ENCODE measurements at places on chromosomes 5 and 9.

GRCh38 chr9:126501383-126502331 is 112.1 kb upstream of the LMX1B start:
- no peak for DNase-seq

GRCh38 chr5:86570427-86571083 is 47.2 kb upstream of the COX7C start:
- no peak for DNase-seq

- DNase-seq: no peak
Observed at GRCh38 chr9:27627188-27627564, 53.9 kb upstream of the C9orf72 start.

DNA sequence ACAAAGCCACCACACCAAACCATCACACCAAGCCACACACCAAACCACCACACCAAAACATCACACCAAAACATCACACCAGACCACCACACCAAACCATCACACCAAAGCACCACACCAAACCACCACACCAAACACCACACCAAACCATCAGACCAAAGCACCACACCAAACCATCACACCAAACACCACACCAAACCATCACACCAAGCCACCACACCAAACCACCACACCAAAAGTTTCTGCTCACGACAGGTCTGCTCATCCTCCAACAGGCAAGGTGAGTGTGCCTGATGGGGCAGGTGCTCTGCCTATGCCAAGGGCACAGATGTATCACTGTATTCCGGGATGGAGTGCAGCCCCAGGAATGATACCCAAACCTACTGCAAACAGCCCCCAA is 87.9 kb upstream of the FSTL4 start:
- DNase-seq: no peak

GRCh38 chr5:40984884-40985283 is 75.6 kb downstream of the C7 start:
- peak; percentile 78 for DNase-seq

DNA sequence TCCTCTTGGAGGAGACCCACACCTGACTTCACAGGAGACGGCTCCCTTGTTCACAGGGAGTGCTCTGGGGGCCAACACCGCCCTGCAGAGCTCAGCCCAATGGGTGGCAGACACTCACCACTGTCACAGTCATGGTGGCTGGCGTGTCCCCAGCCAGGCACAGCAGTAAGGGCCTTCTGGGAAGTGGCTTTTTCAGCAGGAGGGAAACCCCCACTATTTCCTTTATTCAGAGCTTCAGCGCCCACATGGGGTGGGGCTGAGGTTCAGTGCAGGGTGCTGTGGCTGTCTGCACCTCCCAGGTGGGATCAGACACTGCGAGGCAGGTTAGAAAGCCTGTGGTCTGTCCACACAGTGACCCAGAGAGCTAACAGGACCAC is 3.6 kb upstream of the SNAPC4 start:
- DNase-seq: no peak

GRCh38 chr5:150582241-150583109 is 58.0 kb upstream of the SYNPO start:
- DNase-seq: no peak

- peak; percentile 61 for DNase-seq
Observed at GRCh38 chr5:112779531-112779930, 41.8 kb downstream of the APC start.

- no peak for DNase-seq
Observed at GRCh38 chr5:88952996-88953643, 70.1 kb upstream of the MEF2C start.

- DNase-seq: peak; percentile 71
Observed at GRCh38 chr9:127451858-127452656, 747 bp downstream of the LRSAM1 start.

GRCh38 chr9:108708448-108708847 is 147.3 kb downstream of the ACTL7B start:
- no peak for DNase-seq

DNA sequence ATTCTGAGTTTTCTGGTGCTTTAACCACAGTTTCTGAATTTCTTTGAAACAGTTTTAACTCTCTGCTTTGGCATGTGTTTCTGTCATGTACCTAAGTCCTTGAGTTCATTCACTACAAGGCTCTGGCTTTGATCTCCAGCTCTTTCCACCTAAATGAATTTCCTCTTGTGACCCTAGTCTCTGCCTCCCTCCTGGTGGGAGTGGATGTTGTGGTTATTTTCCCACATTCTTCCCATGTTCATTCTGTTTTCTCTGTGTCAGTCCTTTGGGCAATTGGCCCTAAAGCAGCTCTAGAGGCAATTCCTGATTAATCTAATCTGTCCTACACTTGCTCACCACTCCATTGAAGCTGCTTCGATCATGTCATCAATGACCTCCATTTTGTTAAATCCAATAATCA is 28.4 kb upstream of the DPYSL3 start:
- DNase-seq: peak; percentile 23

- no peak for DNase-seq
Observed at GRCh38 chr5:124342584-124342983, 403.9 kb downstream of the ZNF608 start.

- no peak for DNase-seq
Observed at GRCh38 chr9:135455401-135456030, 24.1 kb upstream of the PPP1R26 start.

DNA sequence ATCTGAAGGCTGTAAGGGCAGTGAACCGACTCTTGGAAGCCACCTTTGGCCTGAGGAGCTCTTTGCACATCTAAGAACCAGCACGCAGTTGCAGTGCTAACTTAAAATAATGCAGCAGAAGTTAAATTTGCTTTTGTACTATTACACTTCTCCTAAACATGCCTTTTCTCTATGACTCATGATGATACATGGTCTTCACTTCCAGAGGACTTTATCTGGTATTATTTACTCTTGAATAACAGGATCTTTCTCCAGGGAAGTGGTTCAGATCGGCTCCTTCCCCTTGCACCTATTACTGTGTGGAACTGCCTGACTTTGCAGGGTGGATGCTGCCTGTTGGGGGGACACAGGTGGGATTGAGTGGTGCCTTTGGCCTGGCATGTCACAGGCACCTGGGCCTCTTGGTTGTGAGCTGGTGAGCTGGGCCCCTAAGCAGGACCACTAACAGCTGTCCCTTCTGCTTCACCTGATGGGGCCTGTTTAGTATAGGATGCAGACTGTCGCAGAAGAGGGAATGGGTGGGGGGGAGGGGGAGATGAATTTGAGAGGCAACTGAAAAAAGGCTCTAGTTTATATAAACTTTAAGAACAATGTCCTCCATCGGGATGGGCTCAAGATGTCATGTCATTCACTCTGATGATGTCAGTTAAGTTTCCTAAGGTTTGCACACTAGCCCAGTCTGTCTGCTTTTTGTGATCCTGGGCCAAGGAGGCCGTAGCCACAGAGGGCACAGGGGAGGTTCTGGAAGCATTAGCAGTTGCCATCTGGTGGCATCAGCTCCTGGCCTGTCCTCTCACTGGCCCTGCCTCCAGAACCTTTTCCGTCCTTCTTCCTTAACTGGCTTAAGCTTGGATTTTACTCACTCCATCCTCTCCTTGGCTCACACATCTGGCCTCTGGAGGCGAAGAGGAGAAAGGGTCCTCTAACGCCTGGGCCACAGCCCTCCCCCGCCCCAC is 33.9 kb upstream of the GABBR2 start:
- DNase-seq: peak; percentile 47

DNA sequence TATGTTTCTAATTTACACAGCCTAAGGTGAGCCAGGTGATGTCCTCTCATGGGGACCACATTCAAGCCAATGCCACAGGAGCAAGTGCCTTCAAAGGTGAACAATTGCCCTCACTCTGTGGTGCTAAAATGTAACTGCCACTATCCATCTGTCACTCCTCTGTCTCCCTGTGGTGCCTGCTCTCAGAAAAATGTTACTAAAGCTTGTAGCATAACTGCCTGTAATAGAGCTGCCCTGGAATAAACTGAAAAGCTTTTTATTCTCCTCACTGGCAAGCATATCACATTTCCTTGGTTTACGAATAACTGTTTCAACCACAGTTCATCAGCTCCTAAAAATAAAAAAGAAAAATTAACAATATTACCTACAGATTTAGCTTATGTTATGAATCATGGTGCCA is 142.4 kb downstream of the ST8SIA4 start:
- DNase-seq: no peak

- no peak for DNase-seq
Observed at GRCh38 chr9:91307279-91307678, 54.4 kb downstream of the AUH start.

DNA sequence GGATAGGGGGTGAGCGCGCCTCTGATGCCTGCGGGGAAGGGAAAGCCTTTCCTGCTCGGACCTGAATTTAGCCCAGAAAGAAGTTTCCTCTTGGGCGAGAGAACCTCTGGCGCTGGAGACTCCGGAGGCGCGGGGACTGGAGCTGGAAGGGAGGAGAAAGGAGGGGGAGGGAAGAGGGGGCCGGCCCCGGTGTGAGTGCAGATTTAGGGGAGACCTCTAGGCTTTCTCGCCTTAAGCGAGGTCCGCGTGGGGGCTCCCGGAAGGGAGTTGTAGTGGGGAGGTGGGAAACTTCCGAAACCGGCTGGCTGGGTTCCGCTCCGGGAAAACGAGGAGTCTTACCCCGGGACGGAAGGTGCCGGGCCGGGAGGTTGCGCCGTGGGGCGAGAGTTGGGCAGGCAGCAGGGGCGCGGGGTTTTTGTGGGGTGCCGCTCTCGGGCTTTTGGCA is 1.3 kb downstream of the PCSK5 start:
- DNase-seq: no peak

DNA sequence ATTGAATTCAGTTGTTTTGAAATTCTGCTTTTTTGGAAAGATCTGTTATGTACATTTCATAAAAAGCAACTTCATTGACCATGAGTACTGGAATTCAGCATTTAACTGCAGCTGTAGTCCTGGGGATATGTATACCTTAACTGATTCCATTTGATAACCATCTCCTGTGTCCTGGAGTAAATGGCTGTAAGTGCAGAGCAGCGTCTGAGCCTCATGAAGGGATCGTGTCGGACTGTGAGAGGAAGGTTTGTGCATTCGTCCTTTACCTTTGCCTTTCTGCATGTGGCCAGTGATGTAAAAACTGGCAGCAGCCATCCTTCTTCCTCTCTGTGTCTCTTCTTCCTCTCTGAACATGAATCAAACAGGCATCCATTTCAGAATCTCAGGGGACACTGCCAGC is 287.2 kb downstream of the FANCC start:
- no peak for DNase-seq

DNA sequence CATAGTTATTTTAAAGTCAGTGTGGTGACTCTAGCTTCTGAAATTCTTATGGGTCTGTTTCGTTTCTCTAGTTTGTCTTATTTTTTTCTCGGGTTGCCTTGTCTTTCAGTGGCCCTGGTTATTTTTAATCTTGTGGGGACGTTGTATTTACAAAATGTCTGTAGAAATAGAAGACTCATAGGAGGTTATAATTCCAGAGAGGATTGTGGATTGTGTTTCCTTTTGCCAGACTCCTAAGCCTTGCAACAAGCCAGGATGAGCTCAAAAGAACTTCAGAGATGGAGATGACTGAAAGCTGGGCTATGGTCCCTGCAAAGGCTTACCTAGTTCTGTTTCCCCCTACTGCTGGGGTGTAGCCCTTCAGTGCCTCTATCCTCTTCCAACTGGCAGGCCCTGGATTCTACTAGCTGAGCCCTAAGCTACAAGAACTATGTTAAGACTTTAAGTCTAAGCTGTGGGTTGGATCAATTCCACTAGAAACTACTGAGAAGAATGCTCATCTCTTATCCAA is 32.2 kb upstream of the LECT2 start:
- no peak for DNase-seq

DNA sequence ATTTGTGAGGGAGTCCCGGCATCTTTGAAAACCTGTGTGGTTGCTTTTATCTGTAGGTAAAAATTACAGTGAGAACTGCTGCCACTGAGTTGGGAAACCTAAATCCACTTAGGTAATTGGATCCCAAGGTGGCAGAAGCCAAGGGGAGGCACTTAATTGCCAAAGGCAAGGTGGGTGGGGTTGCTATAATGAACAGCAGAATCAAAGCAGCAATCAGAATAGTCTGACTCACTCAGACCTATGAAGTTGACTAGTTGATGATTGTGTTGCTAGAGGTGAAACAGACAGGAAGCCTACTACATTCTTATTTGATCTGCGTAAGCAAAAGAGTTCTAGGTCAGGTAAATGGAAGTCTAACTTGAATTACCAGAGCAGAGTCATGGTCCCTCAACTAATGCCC is 17.3 kb upstream of the BICD2 start:
- DNase-seq: no peak

GRCh38 chr5:22102823-22103359 is 750.3 kb downstream of the CDH12 start:
- DNase-seq: no peak

GRCh38 chr9:128249908-128250838 is 25.6 kb downstream of the GOLGA2 start:
- DNase-seq: peak; percentile 55

DNA sequence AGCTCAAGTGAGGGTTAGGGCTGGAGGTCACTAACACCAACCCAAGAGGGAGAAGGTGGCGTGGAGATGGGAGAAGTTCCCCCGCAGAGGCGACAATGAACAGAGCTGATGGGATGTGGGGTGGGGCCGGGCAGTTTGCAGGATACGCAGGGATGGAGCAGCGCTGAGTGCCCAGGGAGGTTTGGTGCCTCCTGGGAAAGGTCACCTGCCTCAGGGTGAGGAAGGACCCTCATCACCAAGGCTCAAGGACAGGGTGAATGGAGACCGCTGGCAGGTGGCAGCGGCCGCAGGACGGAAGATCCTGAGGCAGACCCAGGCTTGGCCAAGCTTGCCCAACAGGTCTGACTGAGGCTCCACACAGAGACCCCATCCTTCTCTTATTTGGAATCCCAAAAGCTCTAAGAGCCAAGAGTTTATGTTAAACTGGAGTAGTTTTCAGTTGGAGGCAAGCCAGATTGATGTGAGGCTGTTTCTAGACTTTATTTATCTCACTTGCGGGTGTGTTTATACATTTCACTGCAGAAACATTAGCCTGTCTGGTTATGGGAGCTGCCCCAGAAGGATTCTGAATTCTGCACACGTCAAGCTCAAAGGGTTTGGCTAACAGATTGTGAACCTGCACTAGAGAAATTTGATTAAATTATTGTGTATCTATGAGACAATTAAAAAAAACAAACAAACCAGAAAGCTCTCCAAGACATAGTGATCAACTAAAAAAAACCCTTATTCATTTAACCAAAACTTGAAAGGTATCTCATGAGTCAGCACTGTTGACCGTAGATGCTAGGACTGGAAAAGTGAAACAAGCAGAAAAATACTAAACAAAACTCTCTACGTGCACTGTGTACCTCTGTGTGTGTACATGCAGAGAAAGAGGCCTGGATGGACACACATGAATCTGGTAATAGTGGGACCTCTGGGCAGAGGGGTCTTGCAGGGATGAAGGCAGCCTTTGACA is 146.2 kb upstream of the PHYKPL start:
- no peak for DNase-seq

- DNase-seq: peak; percentile 55
Observed at GRCh38 chr9:37746448-37747270, 6.9 kb upstream of the TRMT10B start.
